ENCODE measurements at places on chromosomes 7 and 10. TPM values are rescaled to one million over a fixed set of nuclear protein-coding genes. Genes with fewer than 3 reads are reported as not detected.

Gene TCF7L2
- total RNA-seq: 6.7 TPM

Gene PAX4
- total RNA-seq: not detected

Gene OR2A7
- total RNA-seq: 0.27 TPM

Gene CTAGE6
- 1.2 TPM for total RNA-seq

Gene ZP3
- 0.53 TPM for total RNA-seq

Gene GALNT17
- total RNA-seq: not detected

Gene VSTM4
- 0.27 TPM for total RNA-seq

Gene THSD7A
- 24.7 TPM for total RNA-seq

Gene DYNC1I1
- total RNA-seq: 4.0 TPM

Gene MRLN
- total RNA-seq: not detected

Gene ZNF503
- 2.4 TPM for total RNA-seq

Gene RBM48
- total RNA-seq: 11.4 TPM

All from thoracic aorta endothelial cell (primary cell).